NCI-H1417 treated with DMSO at 0.1 percent for 48 hours (cell line): ENCODE measurements at places on chromosomes 12 and 14.

DNA sequence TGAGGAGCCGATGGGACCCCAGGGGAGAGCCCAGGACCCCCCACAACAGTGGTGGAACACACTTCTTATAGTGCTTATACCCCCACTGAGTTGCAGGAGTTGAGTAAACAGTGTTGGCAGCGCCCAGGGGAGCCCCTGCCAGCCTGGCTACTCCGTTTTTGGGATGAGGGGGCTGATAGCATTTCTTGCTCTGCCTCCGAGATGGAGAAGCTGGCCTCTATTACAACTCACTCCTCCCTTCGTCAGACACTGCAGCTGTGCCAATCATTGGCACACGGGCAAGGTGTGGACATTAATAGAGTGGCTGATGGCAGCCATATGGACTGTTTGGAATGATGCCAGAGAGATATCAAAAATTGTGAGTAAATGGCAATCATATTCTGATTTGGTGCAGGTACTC lies 94.9 kb upstream of the TMPO start:
- DNase-seq = no peak

DNA sequence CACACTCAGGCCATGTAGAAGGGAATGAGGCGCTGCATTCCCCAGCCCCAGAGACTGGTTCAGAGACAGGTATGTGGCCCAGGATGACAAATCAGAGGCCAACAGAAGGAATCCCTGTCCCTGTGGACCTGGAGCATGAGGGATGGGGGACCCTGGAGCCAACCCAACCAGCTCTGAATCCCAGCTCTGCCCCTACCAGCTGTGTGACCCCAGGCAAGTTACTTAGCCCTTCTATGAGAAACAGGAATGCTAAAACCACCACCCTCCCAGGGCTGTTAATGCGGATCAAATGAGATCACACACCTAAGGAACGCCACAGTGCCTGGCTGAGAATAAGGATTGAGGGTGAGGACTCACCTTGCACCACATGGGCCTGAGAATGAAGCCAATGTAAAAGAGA lies 15.6 kb downstream of the ITPK1 start:
- no peak for DNase-seq

DNA sequence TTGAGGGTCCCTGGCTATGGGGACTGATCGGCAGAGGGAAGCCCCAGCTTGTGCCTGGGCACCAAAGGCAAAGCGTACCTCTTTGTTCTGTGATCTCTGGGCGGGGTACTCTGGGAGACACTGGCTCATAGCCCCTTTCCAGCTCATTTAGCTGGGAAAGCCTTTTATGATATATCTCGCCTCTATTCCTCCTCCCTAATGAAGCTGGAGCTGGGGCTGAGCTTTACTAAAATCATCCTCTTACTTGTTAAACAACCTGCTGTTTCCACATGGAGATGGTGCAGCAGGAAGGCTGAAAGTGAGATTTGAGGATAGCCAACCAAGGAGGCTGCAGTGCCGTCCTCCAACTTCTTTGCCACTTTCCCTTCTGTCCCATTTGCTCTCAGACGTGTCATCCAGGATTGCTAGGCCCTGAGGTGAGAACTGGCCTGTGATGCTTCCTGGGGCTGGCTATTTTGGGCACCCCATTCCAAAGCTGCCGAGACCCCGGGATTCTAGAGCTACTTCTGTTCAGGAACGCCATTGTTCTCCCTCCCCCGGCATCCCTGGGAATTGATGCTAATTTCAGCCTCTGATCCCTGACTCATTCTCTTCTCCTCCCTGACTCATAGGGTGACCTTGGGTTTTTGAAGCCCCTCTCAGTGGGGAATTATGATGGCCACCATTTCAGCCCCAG lies 16.0 kb downstream of the PDE1B start:
- DNase-seq = no peak

DNA sequence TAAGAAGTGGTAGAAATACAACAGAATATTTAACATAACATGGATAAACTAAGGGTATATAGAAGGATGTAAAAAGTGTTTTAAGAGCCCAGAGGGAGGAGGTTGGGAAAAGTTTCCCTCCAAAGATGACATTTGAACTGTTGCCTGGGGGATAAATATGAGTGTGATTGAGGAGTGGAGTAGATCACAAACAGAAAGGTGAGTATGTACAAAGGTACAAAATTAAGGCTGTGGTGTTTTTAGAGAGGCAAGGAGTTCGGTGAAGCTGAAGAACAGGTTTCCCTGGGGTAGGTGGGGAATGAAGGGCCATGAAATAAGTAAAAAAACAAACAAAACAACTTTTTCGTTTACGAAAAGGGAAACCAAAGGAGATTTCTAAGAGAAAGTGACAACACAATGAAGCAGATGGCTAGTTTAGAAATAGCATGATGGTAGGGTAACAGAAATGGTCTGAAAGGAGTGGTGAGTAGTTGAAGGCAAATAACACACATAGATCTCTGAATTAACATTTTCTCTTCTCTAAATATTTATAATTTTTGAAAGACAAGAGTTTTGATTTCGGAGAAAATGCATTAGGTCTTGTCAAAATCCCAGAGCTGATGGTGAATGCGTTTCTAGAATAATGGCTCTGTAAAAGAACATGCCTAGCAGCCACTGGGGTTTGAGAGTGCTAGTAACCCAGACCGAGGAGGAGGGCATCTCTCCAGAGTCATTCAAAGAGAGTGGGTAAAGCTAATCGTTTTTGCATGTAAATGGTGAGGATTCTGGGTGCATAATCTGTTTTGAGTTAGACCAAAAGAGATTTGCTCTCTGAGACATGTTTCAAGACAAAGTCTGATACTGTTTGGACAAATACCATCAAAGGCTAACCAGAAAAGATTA lies 240.4 kb upstream of the DCN start:
- DNase-seq = no peak

DNA sequence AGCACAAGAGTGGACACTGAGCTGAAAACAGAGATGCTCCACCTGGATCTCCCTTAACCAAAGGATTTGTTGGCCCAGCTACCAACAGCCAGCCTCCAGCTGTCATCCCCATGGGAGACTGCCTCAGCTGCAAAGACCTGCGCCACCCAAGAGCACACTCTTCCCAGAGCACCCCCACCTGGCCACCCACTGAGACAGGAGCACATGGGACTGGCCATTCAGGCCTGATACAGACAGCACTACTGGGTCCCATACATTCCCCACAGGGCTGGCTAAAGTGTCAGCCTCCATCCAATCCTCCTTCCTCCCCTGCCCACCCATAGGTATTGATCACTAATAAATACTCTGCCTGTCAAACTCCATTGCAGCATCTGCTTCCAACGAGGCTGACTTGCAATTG lies 241.5 kb downstream of the BCL11B start:
- no peak for DNase-seq

- DNase-seq = no peak
Observed at GRCh38 chr12:32240831-32241230, 134.2 kb downstream of the BICD1 start.

GRCh38 chr14:62409626-62410300 lies 635.5 kb downstream of the KCNH5 start:
- no peak for DNase-seq

- no peak for DNase-seq
Observed at GRCh38 chr12:104329707-104330532, 26.4 kb downstream of the EID3 start.

DNA sequence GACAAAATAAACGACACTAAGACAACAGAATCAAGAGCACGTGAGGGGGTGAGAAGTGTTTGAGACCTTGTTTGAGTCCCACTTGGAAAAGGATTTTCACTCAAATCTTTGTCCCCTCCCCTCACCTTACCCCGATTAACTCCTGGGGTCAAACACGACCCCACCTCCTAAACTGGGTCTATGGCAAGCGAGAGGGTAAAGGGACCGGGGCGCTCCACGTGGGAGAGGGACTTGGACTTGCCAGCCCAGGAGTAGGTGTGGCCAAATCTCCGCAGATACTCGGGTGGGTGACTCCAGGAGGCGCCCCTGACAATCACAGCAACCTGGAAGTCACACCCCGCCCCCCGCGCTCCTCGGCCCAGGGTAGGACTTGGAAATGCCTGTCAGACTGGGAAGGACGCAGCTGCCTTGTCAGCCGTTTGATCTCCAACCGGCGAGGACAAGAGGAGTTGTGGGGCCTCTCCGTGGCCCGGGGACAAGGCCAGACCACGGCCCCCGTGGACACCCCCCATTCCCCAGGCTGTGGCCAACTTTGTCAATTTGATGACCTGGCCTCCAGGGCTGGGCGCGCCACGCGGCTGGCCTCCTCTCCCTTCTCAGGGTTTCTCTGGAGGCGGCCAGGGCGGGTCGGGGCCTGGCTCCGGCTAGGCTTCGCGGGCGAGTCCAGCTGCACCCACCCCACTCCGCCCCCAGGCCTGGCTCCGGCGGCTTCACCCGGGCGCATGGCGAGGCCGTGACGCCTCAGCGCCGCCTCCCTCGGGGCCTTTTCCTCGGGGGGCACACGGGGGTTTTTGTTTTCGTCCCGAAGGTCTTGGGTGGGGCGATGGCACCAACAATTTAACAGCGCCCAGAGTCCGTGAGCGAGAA lies 1.1 kb upstream of the BCL11B start:
- DNase-seq = no peak

DNA sequence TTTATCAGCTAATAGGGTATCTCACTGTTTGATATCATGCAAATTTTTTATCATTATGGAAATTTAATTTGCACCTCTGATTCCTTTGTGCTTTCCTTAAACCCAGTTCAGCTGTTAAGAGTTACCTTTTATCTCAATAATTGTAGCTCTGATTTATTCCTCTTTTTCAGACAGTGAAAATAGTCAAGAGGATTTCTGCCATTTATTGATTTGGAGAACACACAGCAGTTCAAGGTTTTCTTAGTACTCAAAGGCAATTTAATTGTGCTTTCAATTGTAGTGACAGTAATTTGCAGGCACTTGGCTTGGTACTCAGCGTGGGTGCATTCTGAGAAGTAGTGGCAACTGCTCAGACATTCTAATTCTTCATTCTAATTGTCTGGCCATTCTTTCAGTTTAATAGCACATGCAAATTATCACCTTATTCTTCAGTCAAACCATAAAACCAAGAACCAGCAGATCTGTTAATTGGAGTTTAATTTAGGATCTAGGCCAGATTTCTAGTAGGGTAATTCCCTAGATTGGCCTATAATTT lies 709.3 kb downstream of the RPS29 start:
- no peak for DNase-seq

- peak; percentile 36 for DNase-seq
Observed at GRCh38 chr12:30806989-30807694, 52.4 kb upstream of the CAPRIN2 start.

- no peak for DNase-seq
Observed at GRCh38 chr14:93946104-93946503, 19.0 kb downstream of the FAM181A start.

DNA sequence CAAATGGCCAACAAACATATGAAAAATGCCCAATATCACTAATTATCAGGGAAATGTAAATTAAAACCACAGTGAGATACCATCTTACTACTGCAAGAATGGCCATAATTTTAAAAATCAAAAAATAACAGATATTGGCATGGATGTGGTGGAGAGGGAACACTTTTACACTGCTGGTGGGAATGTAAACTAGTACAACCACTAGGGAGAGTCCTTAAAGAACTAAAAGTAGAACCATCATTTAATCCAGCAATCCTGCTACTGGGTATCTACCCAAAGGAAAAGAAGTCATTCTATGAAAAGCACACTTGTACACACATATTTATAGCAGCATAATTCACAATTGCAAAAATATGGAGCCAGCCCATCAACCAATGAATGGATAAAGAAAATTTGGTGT lies 459.7 kb downstream of the GXYLT1 start:
- peak; percentile 9 for DNase-seq

DNA sequence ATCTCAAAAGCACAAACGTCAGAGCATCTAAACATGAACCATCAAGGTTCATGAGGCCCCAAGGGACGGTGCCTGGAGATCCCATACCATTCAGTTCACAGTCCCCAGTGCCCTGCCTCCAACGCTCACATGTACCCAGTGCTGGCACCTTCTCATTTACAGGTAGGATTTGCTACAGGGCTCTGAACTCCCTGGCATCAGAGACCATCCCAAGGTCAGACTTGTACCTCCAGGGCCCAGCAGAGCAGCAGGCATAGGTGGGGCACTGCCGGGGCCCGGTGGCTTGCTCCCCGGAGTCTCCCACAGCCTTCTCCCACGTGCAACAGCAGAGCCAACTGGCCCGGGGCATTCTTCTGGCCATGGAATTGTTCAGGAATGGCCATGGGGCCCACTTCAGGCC lies 114.8 kb downstream of the BCL11B start:
- DNase-seq = no peak

DNA sequence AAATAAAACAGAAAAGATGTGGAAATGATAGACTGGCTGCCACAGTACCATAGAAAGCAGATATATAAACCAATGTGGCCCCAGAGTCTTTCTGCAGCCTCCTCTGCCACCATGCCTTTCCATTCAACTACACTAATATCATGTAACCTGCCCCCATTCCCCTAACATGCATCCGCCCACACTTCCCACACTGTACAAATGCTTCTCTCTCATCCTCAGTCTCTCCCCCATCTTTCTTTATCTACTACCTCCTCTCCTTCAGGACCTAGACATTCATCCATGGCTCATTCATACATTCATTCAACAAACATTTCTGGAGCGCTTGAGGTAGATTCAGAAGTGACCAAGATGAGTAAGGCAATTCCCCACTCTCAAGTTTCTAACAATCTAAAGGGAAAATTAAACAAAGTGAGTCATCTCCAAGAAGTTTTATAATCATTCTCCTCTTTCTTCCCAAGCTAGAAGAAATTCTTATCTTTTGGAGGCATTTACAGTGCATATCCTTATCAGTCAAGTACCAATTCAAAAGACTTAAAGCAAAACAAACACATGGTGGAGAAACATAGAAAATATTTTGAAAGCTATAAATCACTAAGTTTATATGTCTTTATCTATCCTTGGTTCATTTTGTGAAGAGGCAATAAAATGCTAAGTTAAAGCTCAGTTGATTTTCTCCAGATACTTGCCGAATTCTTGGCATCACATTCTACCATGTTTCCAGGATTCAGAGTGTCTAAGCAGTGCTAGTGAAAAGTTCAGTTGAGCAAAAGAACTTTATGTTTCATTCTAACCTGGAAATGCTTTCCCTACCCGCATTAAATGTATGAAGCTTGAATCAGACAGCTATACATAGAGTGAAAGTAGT lies 70.5 kb upstream of the FRMD6 start:
- no peak for DNase-seq

GRCh38 chr14:65791191-65791981 lies 378.9 kb downstream of the FUT8 start:
- no peak for DNase-seq

- DNase-seq = no peak
Observed at GRCh38 chr12:108722992-108723766, 8.1 kb downstream of the CORO1C start.

GRCh38 chr12:96219700-96220206 lies 25.6 kb downstream of the ELK3 start:
- DNase-seq = no peak

- peak; percentile 44 for DNase-seq
Observed at GRCh38 chr14:28751467-28752058, 15.0 kb upstream of the FOXG1 start.

- no peak for DNase-seq
Observed at GRCh38 chr12:91316161-91316906, 133.7 kb upstream of the DCN start.

GRCh38 chr12:40216516-40217288 lies 8.1 kb upstream of the LRRK2 start:
- no peak for DNase-seq

- DNase-seq = no peak
Observed at GRCh38 chr14:52960627-52961026, 9.8 kb upstream of the FERMT2 start.
